ENCODE measurements at places on chromosomes 13 and 19. TPM values are rescaled to one million over a fixed set of nuclear protein-coding genes. Genes with fewer than 3 reads are reported as not detected.

Gene GIPC3
- 0.29 TPM for total RNA-seq

Gene ZNF208
- total RNA-seq: not detected

Gene CYP4F2
- not detected for total RNA-seq

Gene SIGLEC7
- total RNA-seq: not detected

Gene RPL36
- total RNA-seq: 1,017 TPM

- peak; percentile 88 for DNase-seq
Measured at GRCh38 chr19:45885556-45886426, at the start of gene IRF2BP1. TSS of gene IRF2BP1 (minus strand) at chr19:45886141. CDS start at chr19:45885774, 367 bp downstream.

DNA sequence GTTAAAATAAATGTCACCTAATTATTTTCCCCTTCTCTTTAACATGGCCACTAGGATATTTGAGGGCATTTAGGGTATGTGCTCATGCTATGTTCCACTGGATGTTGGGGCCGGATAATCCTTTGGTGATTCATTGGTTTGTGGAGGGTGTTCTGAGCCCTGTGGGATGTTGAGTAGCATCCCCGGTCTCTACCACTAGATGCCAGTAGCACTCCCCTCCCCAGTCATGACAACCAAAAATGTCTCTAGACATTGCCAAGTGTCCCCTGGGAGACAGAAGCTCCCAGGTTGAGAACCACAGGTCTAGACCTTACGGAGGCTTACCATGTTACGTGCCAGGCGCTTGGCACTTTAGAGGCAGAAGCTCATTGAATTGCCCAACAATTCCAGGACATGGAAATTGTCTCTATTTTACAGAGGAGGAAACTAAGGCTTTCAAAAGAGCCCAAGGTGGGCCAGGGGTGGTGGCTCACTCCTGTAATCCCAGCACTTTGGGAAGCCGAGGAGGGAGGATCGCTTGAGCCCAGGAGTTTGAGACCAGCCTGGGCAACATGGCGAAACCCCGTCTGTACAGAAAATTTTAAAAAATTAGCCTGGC lies 14.1 kb downstream of the SHANK1 start:
- DNase-seq: peak; percentile 52

- DNase-seq: peak; percentile 9
Measured at GRCh38 chr19:33683881-33684537, 62.3 kb downstream of the CHST8 start.

DNA sequence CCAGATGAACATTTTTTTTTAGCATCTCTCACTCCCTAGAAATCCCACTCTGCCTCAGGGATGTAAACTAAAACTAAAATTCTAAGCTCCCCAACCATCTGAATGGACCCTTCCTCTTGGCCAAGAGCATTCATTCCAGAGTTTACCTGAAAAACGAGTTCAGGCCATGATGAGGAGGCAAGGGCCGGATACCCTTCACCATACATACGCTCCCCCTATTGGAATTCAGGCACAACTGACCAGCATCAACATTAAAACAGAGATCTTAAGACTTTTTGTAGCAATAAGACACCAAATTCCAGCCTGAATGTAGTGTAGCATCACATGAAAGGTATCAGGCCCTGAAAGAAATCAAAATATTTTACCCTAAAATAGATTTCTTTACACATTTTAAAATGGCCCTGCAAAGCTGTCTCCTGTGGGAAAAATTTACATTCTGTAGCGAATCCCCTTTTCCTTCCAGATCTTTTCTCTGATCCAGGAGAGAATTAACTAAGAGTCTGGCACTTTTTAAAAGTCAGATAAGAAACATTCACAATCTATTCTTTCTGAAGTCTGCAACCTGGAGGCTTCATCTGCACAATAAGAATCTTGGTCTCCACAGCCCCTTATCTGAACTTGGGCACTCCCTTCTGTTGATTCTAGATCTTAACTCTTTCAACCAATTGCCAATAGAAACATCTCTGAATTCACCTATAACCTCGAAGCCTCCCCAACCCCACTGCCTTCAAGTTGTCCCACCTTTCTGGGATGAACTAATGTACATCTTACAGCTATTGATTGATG lies 888.5 kb downstream of the UQCRFS1 start:
- no peak for DNase-seq

DNA sequence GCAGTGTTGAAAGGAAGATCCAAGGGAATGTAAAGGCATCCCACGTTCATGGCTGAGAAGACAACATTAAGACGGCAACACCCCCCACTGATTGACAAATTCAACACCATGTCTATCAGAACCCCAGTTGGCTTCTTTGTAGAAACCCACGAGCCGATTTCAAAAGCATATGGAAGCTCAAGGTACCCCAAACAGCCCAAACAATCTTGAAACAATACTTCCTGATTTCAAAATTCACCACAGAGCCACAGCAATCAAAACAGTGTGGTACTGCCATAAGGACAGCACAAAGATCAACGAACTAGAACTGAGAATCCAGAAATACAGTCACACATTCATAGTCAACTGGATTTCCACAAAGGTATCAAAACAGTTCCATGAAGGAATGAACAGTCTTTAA lies 6.2 kb downstream of the MIER2 start:
- no peak for DNase-seq

GRCh38 chr13:29480893-29481525 lies 114.5 kb downstream of the SLC7A1 start:
- no peak for DNase-seq

DNA sequence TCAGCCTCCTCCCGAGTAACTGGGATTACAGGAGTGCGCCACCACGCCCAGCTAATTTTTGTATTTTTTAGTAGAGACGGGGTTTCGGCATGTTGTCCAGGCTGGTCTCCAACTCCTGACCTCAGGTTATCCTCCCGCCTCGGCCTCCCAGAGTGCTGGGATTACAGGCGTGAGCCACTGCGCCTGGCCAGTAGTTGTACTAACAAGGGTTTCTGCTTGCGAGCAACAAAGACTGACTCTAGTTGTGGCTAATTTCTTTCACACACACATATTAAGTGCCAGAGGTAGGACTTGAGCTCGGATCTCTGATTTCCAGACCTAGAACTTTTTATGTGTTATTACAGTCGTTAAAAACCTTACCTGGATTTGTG lies 635 bp upstream of the PCCA start:
- DNase-seq: no peak
